ENCODE measurements at places on chromosomes 1 and 21. TPM values are rescaled to one million over a fixed set of nuclear protein-coding genes. Genes with fewer than 3 reads are reported as not detected.

The CFHR1 gene
- total RNA-seq: not detected

The LCE3D gene
- total RNA-seq: not detected

The TRNP1 gene
- 16.4 TPM for total RNA-seq

The HFM1 gene
- total RNA-seq: 5.8 TPM

The SPATA17 gene
- total RNA-seq: not detected

The KRTAP19-3 gene
- not detected for total RNA-seq

The FHL3 gene
- total RNA-seq: 43.8 TPM

The BRDT gene
- not detected for total RNA-seq

The C4BPB gene
- total RNA-seq: not detected

The RIMKLA gene
- total RNA-seq: 4.1 TPM

The LORICRIN gene
- total RNA-seq: not detected

The PODN gene
- total RNA-seq: 96.6 TPM

The FOXD3 gene
- total RNA-seq: 4.3 TPM

The KIAA1614 gene
- 11.4 TPM for total RNA-seq

The PTPRC gene
- 11.6 TPM for total RNA-seq

The TMEM81 gene
- 2.3 TPM for total RNA-seq

The IFNAR1 gene
- total RNA-seq: 23.5 TPM

The DMRTB1 gene
- not detected for total RNA-seq

The LYST gene
- total RNA-seq: 35.3 TPM

The DRAXIN gene
- 0.28 TPM for total RNA-seq

The UTP25 gene
- total RNA-seq: 5.7 TPM
